HT-29 (cell line): ENCODE measurements at places on chromosomes 3 and 15. TPM values are rescaled to one million over a fixed set of nuclear protein-coding genes. Genes with fewer than 3 reads are reported as not detected.

The CCR4 gene
- total RNA-seq = not detected in 2 replicates

The EXOSC7 gene
- total RNA-seq = 35.2 and 45.8 TPM in 2 replicates

The DCP1A gene
- total RNA-seq = 7.3 and 9.4 TPM in 2 replicates

GRCh38 chr15:51649659-51650521, 27.3 kb upstream of the DMXL2 start:
- peak; percentile 93 for DNase-seq

GRCh38 chr15:85700767-85701166, 94.0 kb downstream of the KLHL25 start:
- no peak for DNase-seq

- no peak for DNase-seq
Observed at GRCh38 chr15:99051308-99051707, 43.7 kb upstream of the PGPEP1L start.
